ENCODE measurements at places on chromosomes 2 and 18. TPM values are rescaled to one million over a fixed set of nuclear protein-coding genes. Genes with fewer than 3 reads are reported as not detected.

The CYP26B1 gene
- total RNA-seq, result not detected

The UGT1A1 gene
- not detected for total RNA-seq

The NYAP2 gene
- total RNA-seq, result not detected

The RETREG2 gene
- 51.1 TPM for total RNA-seq

The TANC1 gene
- total RNA-seq, result 12.9 TPM

DNA sequence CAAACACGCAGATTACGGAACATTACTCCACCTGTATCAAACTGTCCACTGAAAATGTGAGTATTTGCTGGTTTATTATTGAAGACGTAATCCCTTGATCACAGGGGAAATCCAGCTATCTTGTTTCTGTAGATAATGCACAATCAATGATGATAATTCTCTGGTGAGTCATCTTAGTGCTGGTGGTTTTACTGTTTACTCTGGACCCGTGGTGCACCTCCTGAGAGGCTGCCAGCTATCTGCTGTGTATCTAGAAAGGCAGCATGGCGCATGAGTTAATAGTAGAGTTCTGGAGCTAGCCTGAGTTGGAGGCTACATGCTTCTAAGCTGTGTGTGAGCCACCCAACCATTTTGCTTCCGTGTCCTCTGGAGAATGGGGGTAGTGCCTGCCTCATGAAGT is 6.5 kb downstream of the NCAPH start:
- H3K27ac ChIP-seq, result peak overlapping the region; percentile 31
- peaks cover 1% of the 10 kb centered on the region for H3K36me3 ChIP-seq
- no peaks in the 10 kb centered on the region for H3K27me3 ChIP-seq
- peaks cover 8% of the 10 kb centered on the region for H3K4me1 ChIP-seq

GRCh38 chr2:198220763-198221610 is 416.6 kb downstream of the PLCL1 start:
- no peak for DNase-seq
- H3K4me3 ChIP-seq, result no peak overlapping the region
- no peak overlapping the region for H3K27ac ChIP-seq
- H3K4me1 ChIP-seq, result no peaks in the 10 kb centered on the region
- H3K36me3 ChIP-seq, result no peaks in the 10 kb centered on the region

DNA sequence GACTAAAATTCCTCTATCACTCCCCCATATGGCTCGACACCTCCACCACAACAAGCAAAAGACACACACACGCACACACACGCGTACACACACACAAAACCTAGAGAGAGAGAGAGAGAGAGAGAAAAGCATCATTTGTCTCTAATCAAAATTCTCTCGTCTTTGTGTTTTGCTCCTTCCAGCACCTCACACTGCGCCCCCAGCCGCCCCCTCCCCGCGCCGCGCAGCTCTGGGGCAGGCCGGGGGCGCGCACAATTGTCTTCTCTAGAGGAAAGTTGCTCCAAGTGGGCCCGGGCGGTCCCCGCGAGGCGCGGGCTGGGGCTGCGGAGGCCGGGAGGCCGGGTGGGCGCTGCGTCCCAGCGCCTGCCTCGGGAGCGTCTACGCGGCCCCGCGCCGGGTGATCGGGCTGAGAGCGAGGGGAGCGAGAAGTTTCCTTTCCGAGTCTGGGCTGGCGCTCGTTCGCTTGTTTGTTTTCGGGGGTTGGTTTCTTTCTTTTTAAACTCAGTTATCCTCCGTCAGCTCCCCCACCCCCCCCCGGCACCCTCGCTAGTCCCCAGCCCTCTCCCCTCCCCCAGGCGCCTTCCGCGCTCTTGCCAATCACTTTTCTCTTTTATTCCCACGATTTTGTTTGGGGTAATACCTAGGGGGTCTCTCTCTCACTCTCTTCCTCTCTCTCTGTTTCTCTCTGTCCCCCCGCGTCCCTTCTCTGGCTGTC is 4.1 kb downstream of the ZEB2 start:
- H3K4me1 ChIP-seq, result peaks cover 8% of the 10 kb centered on the region
- no peaks in the 10 kb centered on the region for H3K36me3 ChIP-seq
- no peak for DNase-seq
- peak overlapping the region; percentile 99 for H3K4me3 ChIP-seq
- no peaks in the 10 kb centered on the region for H3K27me3 ChIP-seq

- H3K4me1 ChIP-seq, result no peaks in the 10 kb centered on the region
- peak; percentile 83 for DNase-seq
- 0 out of 2 replicates have a peak, but pooled peaks cover 1% of the 10 kb centered on the region for H3K36me3 ChIP-seq
- H3K4me3 ChIP-seq, result no peak overlapping the region
These were observed 62.5 kb downstream of the RELCH start for GRCh38 chr18:62249478-62250097.

GRCh38 chr18:887716-888115 is 17.0 kb upstream of the ADCYAP1 start:
- no peak for DNase-seq
- H3K4me1 ChIP-seq, result no peaks in the 10 kb centered on the region
- no peaks in the 10 kb centered on the region for H3K36me3 ChIP-seq
- no peak overlapping the region for H3K4me3 ChIP-seq
- no peaks in the 10 kb centered on the region for H3K27me3 ChIP-seq
- H3K27ac ChIP-seq, result no peak overlapping the region

DNA sequence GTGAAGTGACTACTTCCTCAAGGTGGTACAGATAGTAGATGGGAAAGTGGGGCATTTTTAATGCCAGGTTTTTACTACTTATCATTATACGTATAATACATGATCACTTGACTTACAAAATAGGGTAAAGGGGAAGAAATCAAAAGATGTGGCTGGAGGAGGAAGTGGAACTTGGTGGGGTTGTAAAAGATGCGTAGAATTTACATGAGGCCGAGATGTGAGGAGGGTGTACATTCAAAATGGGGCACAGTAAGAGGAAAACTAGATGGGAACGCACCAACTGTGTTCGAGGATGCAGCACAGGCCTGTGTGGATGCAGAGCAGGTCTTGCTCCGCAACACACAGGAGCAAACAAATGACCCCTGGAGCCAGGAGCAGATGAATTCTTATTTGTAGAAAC is 403.3 kb downstream of the TXNL1 start:
- no peaks in the 10 kb centered on the region for H3K36me3 ChIP-seq
- no peaks in the 10 kb centered on the region for H3K27me3 ChIP-seq
- peaks cover 6% of the 10 kb centered on the region for H3K4me1 ChIP-seq

GRCh38 chr2:174717916-174718315 is 46.4 kb downstream of the CHRNA1 start:
- no peak overlapping the region for H3K27ac ChIP-seq
- no peaks in the 10 kb centered on the region for H3K36me3 ChIP-seq
- H3K27me3 ChIP-seq, result peaks cover 5% of the 10 kb centered on the region
- H3K4me3 ChIP-seq, result no peak overlapping the region
- no peaks in the 10 kb centered on the region for H3K4me1 ChIP-seq

- no peaks in the 10 kb centered on the region for H3K27me3 ChIP-seq
- no peaks in the 10 kb centered on the region for H3K36me3 ChIP-seq
- H3K27ac ChIP-seq, result no peak overlapping the region
- peak; percentile 69 for DNase-seq
- no peak overlapping the region for H3K4me3 ChIP-seq
These were observed 326.1 kb downstream of the PARD3B start for GRCh38 chr2:204871231-204871953.

GRCh38 chr18:50069422-50069821 is 125.5 kb downstream of the MYO5B start:
- H3K27ac ChIP-seq, result no peak overlapping the region
- H3K36me3 ChIP-seq, result no peaks in the 10 kb centered on the region
- H3K27me3 ChIP-seq, result no peaks in the 10 kb centered on the region
- no peak for DNase-seq
- H3K4me1 ChIP-seq, result no peaks in the 10 kb centered on the region

GRCh38 chr2:149200109-149200520 is 130.3 kb upstream of the LYPD6 start:
- no peaks in the 10 kb centered on the region for H3K27me3 ChIP-seq
- H3K27ac ChIP-seq, result no peak overlapping the region
- DNase-seq, result no peak
- H3K4me1 ChIP-seq, result no peaks in the 10 kb centered on the region
- no peak overlapping the region for H3K4me3 ChIP-seq
- H3K36me3 ChIP-seq, result no peaks in the 10 kb centered on the region

- DNase-seq, result no peak
- peaks cover 12% of the 10 kb centered on the region for H3K4me1 ChIP-seq
- H3K36me3 ChIP-seq, result peaks cover 3% of the 10 kb centered on the region
- peak overlapping the region; percentile 99 for H3K27ac ChIP-seq
- no peaks in the 10 kb centered on the region for H3K27me3 ChIP-seq
- H3K4me3 ChIP-seq, result peak overlapping the region; percentile 93
These were observed 463 bp downstream of the PPP1CB start for GRCh38 chr2:28751956-28752630.

- no peak overlapping the region for H3K4me3 ChIP-seq
- peaks cover 2% of the 10 kb centered on the region for H3K4me1 ChIP-seq
- no peak for DNase-seq
- H3K27me3 ChIP-seq, result peaks cover 2% of the 10 kb centered on the region
- H3K27ac ChIP-seq, result no peak overlapping the region
These were observed 22.2 kb downstream of the KCNG2 start for GRCh38 chr18:79819968-79820351.

DNA sequence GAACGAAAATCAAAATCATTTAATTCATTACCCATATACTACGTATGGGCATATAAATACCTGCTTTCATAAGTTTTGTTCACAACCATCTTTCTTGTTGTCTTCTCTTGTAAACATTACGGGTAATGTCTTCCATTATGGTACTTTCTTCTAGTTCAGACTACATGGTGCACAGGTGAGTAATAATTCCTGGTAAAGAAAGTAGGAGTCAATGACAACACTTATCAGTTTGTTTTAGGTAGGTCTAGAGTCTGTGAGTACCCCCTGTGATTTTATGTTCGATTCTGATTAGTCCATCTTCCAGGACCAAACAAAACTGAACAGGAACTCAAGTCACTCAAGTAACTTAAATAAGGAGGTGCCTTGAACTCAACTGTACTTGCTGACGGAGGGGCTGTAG is 25.2 kb upstream of the CTLA4 start:
- H3K4me1 ChIP-seq, result no peaks in the 10 kb centered on the region
- DNase-seq, result no peak
- peaks cover 32% of the 10 kb centered on the region for H3K27me3 ChIP-seq
- H3K27ac ChIP-seq, result no peak overlapping the region
- no peak overlapping the region for H3K4me3 ChIP-seq
- H3K36me3 ChIP-seq, result no peaks in the 10 kb centered on the region

DNA sequence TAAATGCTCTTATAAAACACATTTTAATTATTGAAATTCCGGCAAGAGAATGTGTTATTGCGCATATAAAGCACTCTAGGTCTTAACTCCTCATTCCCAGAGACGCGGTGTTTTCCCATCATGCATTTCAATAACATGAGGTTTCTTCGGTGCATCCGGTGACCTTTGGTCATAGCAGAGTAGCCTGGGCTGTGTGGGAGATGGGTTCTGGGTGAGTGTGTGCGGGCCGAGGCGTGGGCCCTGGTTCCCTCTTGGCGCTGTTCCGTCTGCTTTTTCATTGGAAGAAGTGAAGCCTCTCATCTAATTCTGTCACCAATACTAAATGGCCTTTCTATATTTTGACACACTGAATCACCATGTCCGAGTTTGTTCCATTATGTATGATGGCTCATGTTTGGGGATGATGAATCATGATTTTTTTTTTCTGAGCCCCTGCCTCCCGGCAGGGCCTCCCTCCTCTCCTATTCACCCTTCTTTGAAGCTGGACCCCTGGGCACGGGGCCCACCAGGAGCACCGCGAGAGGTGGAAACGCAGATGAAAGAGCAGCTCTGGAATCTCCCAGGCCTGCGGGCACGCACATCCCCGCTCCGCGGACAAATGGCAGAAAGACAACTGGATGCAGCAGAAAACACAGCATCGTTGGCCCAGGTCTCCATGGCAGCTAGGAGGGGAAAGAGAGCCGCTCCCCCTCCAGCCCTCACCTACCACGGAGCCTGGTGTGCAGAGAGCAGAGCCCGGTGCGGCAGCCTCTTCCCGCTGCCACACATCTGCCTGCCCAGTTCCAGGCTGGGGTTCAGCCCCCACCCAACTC is 85.8 kb upstream of the HPCAL1 start:
- H3K4me3 ChIP-seq, result no peak overlapping the region
- no peak for DNase-seq
- H3K27me3 ChIP-seq, result no peaks in the 10 kb centered on the region
- H3K36me3 ChIP-seq, result no peaks in the 10 kb centered on the region
- H3K27ac ChIP-seq, result no peak overlapping the region

- peaks cover 8% of the 10 kb centered on the region for H3K4me1 ChIP-seq
- DNase-seq, result no peak
- H3K36me3 ChIP-seq, result no peaks in the 10 kb centered on the region
- no peak overlapping the region for H3K27ac ChIP-seq
These were observed 101.1 kb upstream of the FZD7 start for GRCh38 chr2:201932511-201932910.

DNA sequence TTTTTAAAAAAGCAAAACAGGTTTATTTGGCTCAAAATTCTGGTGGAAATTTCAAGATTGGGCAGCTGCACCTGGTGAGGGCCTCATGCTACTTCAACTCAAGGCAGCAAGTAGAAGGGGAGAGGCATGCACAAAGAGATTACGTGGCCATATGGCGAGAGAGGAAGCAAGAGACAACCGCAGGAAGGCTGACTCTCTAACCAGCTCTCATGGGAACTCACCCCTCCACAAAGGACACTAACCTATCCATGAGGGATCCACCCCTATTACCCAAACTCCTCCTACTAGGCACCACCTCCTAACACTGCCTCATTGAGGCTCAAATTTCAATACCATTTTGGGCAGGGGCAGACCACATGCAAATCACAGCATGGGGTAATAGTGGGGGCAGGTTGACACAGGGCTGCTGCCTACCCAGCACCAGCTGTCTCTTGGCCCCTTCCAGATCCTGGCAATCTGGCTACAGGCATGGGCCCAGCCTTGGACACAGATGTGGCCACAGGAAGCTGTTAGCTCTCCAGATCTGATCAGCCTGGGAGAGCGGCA is 2.0 kb upstream of the CAPN10 start:
- no peak overlapping the region for H3K27ac ChIP-seq
- H3K27me3 ChIP-seq, result no peaks in the 10 kb centered on the region
- peaks cover 21% of the 10 kb centered on the region for H3K4me1 ChIP-seq
- no peak overlapping the region for H3K4me3 ChIP-seq
- H3K36me3 ChIP-seq, result peaks cover 3% of the 10 kb centered on the region
- DNase-seq, result no peak

DNA sequence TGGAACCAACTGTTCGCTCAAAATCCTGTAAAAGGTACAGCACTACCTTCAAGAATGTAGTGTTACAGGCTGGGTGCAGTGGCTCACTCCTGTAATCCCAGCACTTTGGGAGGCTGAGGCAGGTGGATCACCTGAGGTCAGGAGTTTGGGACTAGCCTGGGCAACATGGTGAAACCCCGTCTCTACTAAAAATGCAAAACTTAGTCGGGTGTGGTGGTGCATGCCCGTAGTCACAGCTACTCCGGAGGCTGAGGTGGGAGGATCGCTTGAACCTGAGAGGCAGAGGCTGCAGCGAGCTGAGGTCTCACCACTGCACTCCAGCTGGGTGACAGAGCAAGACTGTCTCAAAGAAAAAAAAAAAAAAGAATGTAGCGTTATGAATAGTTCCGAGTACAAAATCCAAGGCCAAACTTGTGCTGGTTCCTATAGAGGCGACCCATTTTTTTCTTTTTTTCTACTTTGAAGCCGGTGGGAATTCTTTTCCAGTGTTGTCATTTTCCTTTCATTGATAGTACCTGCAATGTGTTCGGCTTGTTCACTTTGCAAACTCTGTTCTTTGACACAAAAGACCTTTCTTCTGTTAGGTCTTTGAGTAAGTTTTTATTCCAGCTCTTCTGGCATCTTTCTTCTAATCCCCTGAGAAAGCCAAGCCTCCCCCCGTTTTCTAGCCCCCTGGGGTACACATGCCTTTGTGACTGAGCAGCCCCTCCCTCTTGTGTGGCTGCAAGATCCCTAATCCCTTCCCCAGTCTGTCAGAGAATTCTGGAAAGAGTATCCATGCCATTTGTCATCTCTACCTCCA is 25.1 kb downstream of the INPP5D start:
- peaks cover 15% of the 10 kb centered on the region for H3K27me3 ChIP-seq
- no peak overlapping the region for H3K27ac ChIP-seq
- no peak overlapping the region for H3K4me3 ChIP-seq

- no peaks in the 10 kb centered on the region for H3K4me1 ChIP-seq
- H3K4me3 ChIP-seq, result no peak overlapping the region
- H3K36me3 ChIP-seq, result no peaks in the 10 kb centered on the region
- DNase-seq, result no peak
- H3K27me3 ChIP-seq, result no peaks in the 10 kb centered on the region
These were observed 289.3 kb upstream of the HS6ST1 start for GRCh38 chr2:128607911-128608506.
